Nucleus accumbens (tissue), 56 donors: ENCODE measurements at places on chromosomes 6 and 20.

- DNase-seq = no peak
Measured at GRCh38 chr6:154951345-154952200, 43.5 kb upstream of the TIAM2 start.

DNA sequence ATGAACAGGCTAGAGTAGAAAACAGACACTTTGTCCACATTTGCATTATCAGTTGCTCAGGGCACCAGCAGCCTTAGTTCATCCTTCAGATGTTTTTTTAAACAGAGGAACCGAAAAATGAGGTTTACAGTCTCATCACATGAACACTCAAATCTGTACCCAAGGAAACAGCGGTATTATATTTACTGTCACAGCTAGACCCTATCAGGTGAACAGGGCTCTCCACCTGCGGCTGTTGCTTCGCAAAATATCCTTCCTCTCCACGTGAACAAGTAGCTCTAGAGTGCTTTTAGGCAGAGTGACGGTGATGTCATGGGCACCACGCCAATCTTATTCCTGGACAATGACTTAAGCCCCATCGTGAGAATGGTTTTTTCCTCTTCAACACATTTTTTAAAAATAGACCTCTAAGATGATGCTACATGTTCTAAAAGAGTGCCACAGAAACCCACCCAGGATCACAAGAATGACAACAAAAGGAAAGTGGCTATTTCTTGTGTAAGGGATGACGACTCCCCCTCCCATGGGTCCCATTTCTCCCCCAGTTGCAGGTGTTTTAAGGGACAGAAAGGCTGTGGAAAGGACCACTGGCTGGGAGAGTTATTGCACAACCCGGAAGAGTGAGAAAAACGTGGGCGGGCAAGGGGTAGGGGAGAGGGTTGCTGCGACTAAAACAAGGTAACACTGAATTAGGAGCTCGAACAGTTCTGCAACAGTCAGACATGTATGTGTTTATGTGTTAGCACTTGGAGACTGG, 77.7 kb downstream of the EFHC1 start:
- no peak for DNase-seq

- DNase-seq = no peak
Measured at GRCh38 chr20:13526551-13526950, 112.2 kb downstream of the TASP1 start.

DNA sequence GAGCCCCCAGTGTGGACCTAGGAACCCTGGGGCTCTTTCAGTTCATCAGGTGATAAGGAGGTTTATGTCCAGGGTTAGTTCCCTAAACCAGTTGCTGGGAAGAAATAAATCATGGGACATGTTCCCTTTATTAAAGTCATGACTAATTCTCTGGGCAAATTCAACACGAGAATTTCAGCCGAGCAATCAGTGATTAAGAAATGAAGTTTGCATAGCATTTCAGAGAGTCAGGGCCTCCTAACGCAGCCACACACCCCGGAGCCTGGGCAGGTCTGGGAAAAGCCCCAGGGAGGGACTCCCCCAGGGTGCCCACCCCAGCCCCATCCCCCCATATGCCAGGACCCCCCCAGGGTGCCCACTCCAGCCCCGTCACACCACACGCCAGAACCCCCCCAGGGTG, 20.1 kb downstream of the SLCO4A1 start:
- DNase-seq = no peak

DNA sequence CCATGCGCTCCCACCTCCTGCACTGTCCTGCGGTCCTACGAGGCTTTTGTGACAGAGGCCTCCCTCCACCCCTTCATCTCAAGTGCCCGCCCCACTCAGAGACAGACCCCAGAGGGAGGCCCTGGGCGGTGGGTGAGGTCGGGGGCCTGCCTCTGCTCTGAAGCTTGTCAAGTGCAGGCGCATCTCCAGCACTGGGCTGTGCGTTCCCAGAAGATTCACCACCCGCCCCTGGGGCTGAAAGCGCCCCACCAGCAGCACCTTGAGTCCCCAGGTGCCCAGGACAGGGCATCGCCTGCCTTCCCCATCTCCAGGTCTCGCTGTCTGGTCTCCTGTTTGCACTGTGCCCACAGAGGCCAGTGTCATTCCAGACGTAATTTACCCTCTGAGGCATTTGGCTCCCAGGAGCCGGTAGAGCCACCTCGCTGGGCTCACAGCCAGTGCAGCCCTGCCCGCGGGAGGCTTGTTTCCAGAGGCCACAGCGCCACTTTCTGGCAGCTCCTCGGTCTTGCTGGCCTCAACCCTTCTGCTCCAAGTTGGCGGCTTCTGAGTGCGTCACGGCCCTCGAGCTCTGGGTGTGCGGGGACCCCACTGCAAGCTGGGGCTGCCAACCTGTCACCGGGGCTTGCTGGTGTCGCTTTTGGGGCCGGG, 191.1 kb downstream of the TAF4 start:
- DNase-seq = no peak

DNA sequence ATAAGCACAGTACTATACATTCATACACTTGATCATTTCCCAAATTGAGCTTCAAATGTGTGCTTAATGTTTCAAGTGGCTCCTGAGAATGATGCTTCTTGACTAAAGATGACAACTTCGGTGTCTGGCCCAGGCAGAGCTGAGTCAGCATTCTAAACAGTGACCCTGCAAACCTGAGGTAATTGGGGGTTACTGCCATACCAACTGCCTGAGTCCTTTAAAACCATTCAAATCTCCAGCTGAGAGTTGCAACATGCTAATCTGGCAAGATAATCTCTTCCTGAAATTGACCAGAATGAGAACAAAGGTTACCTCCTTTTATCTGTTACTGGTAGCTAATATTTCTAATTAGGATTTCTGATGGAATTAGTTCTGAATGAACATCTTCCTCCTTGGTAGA, 8.2 kb downstream of the BACH2 start:
- DNase-seq = no peak

DNA sequence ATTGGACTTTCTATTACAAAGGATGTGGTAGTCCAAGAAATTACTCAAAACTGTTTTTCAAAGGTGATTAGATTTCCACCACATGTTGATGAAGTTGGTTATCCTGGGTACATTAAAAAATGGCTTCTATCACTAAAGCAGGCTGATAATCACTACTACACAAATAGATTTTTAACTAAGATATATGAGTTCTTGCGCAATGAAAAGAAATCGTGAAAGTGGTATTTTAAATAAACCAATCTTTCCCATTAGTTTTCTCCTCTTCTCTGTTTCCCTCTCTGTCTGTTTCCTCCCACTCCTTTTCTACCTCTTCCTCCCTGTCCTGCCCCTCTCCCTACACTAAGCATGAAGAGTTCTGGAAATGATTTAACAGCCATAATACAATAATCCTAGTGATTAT, 487.9 kb upstream of the CITED2 start:
- no peak for DNase-seq

DNA sequence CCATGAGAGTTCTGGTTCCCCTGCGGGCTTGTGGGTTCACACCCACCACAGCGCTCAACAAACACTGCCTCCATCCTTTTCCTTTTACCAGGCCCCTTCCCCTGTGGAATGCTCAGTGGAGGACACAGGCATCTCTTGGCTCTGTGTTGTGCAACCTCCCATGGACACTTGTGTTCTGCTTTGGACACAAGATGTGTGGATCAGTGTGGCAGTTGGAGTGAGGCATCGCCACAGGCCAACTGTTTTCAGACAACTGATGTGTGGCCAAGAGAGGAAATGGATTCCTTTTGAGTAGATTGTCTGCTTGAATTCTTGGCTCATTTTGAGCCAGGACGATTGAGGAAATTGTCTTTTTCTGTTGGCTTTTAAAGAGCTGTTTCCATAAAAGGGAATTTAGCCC, 26.8 kb downstream of the CST8 start:
- no peak for DNase-seq

DNA sequence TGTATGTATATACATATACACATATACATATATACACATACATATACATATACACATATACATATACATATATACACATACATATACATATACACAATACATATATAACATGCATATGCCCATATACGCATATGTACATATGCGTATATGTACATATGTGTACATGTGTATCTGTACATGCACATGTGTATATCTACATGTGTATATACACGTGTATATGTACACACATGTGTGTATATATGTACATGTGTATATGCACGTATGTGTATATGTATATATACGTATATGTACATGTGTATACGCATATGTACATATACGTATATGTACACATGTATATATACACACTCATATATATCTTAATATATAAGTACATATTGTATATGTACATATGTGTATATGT, 60.3 kb downstream of the RGS17 start:
- no peak for DNase-seq

DNA sequence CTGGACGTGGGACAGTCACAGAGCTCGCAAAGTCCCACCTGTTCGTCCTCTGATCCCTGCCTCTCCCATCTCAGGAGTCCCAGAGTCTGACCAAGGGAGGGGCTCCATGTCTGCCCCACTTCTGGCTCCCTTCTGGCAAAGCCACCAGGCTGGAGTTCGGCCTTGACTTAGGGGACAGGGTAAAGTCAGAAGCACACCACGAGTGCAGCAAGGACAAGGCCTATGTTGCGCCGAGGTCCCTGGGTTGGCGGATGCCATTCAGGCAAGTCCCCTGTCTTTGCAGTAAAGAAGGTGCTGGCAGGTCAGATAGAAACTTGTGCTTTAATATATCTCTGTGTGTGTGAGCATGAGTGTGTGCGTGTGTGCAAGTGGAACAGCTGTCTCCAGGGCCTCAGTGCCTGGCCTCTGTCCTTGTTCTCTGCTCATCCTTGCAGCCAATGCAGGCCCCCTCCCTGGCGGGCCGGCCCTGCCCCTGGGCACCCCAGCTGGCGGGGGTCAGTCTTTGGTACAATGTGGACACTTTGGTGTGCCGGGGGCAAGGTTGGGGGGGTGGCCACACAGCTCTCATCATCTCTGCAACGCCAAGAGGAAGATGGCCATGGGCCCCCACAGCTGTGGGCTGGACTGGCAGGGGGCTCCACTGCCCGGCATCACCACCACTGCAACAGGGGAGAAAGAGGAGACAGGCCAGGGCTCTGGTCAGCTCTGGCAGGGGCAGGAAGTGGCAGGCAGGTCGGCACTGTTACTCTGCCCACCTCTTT, 60.7 kb downstream of the MDGA1 start:
- no peak for DNase-seq

DNA sequence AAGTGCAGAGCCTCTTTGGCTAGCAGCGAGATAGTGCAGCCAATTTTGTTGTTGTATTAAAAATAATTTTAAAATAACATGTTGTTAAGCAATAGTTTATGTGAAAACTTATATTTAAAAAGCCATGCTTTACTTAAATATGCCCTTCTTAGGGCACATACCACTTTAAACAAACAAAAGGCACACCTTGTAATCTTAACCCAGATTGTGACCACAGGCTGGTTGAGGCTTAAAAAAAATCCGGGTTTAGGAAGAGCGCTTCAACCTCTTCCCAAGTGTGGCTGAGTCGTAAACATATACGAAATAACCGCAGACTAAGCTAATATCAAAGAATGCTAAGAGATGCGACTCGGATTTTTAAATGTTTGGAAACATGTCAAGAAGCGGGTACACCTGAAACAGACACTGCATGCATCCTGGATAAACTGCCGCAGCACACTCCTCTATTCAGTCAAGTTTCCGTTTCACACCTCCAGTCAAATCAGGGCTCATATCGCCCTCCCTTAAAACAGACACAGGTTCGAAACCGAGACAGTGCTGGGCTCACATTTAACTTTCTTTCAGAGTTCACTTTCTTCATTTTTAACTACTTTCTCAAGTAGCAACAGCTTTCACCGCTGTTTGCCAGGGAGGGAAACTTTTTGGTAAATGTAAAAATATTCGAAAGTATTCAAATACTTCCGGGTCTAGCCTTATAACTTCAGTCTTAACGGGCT, 1.5 kb downstream of the DEK start:
- no peak for DNase-seq
